Pulmonary artery endothelial cell (primary cell): ENCODE measurements at places on chromosomes 11 and 22.

DNA sequence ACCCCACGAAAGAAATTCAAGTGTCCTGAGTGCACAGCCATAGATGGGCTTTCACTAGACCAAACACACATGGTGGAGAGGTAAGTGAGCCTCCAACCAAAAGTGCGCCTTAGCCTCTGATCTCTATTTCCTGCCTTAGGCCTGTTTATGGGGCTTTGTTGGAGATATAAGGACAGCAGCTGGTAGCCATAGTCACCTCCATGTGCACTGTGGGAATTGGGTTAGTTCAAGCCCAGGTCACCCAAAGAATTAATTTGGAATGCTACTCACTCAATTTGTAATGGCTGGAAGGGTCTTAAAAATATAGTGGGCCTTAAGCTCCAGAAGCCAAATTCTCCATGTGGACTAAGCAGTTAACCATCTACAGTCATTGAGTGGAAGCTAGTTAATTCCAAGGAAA, 73.6 kb downstream of the ALX4 start:
- no peak for DNase-seq

DNA sequence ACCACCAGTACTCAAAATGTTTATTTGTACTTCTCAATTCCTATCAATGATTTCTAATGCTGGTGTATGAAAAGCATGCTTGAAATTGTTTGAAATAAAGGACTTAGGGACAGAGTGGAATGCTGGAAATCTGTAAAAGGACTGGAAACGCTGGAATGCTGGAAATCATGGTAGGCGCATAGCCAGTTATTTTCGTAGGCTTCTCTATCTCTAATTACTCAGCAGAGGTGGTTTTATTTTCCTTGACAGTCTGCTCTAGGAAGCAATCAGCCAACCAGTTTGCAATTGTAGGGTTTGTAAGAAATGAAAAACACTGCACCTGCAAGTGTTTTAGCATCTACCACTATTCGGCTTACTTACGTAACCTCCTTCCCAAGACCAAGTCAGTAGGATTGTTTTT, 788 bp downstream of the LIN7C start:
- DNase-seq, result no peak

DNA sequence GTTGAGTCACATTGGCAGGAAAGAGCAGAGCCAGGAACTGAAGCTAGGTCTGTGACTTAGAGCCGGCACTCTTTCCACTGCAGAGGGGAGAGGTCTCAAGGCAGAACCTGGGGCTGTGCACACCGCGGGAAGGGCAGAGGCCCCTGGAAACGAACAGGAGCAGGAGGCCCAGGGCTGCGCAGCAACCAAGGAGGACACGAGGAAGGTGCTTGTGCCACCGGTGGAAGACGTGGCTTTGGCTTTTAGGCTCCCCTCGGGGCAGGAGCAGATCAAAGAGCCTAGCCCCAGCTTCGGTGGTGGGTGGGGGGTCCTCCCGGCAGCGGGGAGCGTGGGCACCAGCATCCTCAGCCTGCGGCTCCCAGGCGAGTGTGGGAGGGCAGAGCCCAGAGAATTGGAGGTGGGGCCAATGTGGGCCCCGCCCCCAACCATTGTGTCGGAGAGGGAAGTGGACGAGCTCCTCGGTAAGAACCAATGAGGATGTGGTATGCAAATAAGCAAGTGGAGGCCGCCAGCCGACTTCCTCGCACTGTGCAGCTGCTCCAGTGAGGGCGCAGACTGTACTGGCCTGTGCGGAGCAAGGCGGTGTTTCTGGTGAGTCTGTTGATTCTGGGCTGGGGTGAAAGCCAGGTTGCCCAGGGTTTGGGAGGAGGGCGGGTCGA, at the start of gene CCDC116:
Gene CCDC116 (plus strand): TSS at position 524 of the 659 bp plus-strand sequence. CDS start 422 bp downstream, outside the sequence.
- no peak for DNase-seq

DNA sequence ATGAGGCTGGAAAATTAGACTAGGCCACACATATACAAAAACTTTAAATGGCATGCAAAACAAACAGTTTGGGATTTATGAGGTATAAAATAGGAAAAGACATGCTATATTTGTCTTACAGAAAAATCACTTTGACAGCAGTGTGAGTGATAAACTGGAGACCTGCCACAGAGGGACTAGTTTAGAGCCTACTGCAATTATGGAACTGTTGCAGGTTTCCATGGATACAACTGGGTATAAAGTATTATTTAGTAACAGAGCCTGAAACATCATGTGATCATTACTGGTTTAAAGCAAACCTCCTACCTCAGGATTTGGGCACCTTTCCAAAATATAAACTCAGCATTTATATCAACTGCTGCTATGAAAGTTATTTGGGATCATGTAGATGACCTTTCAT, 1032.5 kb downstream of the DLG2 start:
- no peak for DNase-seq

- DNase-seq, result no peak
Observed at GRCh38 chr11:44277196-44278090, 32.5 kb downstream of the ALX4 start.

- DNase-seq, result no peak
Observed at GRCh38 chr11:77027275-77027674, 6.9 kb upstream of the B3GNT6 start.

- DNase-seq, result no peak
Observed at GRCh38 chr11:102610200-102610599, 14.9 kb downstream of the MMP20 start.

DNA sequence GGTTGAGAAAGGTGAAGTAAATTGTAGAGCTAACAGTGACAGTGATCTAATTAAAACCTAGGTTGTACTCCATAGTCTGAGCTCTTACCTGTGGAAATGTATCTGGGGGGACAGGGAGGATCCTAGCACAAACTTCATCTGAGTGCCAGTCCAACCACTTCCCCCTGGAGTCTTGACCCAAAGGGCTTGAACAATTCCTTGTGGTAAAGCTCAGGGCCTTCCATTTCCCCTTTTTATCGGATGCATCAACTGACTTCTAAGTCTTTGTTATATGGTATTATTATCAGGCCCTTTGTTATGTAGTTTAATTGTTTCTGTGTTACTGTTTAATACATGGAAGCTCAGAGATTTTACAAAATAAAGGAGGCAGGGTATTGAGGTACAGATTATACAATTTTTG, 140.2 kb upstream of the SESN3 start:
- DNase-seq, result no peak

- DNase-seq, result no peak
Observed at GRCh38 chr11:120520091-120520822, 8.7 kb downstream of the GRIK4 start.

- DNase-seq, result no peak
Observed at GRCh38 chr22:48473202-48473601, 1354.5 kb downstream of the BRD1 start.

DNA sequence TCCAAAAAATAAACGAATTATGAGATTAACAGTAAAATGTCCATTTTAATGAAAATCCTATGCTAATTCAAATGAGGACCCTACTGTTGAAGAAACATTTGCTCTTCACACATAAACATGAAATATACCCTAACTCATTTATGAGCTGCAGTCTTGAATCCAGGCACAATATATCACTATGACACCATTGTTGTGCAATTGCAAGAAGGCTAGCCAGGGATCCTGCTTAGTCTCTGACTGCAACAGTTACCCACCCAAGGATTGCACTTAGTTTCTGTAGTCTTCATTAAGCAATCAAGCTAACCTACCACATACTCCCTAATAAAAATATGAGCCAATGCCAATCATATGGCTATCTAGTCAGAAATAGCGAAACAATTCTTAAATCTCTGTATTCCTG, 981.0 kb upstream of the FAT3 start:
- no peak for DNase-seq

DNA sequence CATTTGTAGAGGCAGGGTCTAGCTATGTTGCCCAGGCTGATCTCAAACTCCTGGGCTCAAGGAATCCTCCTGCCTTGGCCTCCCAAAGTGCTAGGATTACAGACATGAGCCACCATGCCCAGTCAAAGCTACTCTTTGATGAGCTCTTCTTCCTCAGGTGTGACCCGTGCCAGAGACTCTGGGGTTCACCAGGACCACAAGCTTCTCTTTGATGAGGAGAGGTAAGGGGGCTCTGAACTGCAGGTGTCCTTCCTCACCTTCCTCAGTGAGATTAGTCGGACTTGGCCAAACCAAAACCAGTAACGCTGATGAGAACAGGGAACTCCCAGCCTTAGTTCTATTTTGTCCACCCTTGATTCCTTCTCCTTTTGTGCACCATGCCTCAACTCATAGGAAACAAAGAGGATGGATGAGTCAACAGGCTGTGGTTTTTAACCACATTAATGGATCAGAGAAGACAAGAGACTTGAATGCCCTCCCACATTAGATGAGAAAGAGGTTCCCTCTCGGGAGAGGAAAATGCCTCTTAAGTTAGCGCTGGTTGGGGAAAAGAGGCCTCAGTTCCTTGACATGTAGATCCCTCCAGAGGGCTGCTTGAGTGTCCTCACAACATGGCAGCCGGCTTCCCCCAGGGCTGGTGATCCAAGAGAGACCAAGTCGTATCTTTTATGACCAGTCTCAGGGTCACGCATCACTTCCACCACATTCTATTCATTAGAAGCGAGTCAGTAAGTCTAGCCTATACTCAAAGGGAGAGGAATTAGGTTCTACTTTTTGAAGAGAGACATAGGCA, 25.7 kb upstream of the CTR9 start:
- DNase-seq, result no peak

- DNase-seq, result no peak
Observed at GRCh38 chr22:36636916-36637315, 66.6 kb downstream of the CACNG2 start.

GRCh38 chr11:61695917-61696316, 15.7 kb downstream of the DAGLA start:
- no peak for DNase-seq
